Dermis microvascular lymphatic vessel endothelial cell (primary cell): ENCODE measurements at places on chromosomes 13 and 19.

DNA sequence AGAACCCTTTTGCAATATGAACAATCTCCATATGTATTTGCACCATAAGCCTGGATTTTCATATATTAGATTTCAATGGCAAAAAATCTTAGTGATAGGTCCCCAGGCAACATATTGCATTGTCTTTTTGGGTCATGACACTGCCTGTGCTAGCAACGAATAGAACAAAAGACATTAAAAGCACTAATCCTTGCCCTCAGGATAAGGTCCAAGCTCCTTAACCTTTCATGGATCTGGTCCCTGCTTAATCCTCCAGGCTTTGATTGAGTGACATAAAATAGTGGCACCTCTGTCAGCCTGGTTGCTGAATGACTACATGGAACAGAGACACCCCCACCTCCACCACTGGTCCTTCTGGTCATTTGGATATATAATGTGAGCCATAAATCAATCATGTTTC lies 134.4 kb downstream of the RBM26 start:
- DNase-seq = no peak

GRCh38 chr13:44174769-44175425 lies 198.7 kb upstream of the SERP2 start:
- DNase-seq = no peak

GRCh38 chr19:6070720-6071485 lies 39.4 kb downstream of the RFX2 start:
- DNase-seq = no peak

DNA sequence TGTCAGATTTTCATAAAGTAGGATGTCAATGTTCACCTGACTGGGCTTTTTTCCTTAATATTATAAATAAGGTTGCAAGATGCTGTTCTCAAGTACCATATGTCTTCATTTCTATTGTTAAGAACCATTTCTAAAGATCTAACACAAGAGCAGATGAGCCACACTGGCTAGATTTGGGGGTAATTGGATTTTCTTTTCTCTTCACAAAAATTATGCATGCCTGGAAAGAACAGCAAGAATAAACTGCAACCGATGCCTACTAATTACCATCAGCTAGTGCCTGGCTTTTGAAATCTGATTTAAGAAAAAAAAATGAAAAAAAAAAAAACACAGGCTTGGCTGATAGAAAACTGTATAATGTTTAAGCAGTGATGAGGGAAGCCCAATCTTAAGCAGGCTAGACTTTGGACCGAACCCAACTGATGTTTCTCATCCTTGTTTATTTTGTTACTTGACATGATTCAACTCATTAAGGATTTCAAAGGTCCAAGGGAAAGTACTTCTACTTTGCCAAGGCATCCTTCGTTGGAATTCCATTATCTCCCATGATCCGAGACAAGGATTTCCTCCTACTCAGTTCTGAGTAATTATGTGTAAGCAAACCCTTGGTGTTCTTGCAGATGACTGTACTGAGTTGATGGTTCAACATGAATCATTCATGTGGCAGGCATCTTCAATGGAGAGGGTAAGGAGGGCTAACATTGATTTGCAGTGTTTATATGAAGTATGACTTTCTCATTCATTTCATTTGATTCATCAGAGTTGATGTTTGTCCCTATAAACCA lies 300.5 kb downstream of the SPRY2 start:
- peak; percentile 83 for DNase-seq

GRCh38 chr19:27971071-27971470 lies 1241.9 kb downstream of the UQCRFS1 start:
- no peak for DNase-seq

DNA sequence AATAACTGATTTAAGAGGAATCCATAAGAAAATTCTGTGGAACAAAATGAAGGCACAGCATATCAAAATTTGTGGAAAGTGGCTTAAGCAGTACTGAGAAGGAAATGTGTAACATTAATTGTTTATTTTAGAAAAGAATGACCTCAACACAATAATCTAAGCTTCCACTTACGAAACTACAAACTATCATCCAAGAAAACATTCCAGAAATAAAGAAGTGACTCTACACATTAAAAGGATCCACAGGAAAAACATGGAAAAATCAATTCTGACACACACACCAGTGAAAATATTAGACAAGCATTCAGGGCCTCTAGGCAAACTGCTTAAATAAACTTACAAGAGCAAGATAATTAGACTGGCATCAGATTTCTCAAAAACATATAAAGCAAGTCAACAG lies 14.0 kb downstream of the EXOSC8 start:
- no peak for DNase-seq

DNA sequence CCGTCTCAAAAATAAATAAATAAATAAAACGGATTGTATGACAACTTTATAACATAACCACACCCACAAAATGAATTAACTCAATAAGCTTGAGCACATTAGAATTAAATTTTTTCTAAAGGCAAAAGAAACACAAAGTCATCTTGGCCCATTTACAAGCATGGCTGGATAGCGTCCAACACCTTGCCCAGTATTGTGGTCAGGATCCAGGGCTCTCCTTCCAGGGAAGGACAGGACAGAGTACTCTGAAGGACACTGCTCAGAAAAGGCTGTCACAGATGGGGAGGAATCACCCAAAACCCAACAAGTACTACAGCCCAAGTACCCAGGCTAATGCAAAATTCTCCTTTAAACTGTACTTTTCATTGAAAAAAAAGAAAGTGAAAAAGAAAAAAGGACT lies 27.1 kb downstream of the SUGP2 start:
- no peak for DNase-seq

- peak; percentile 58 for DNase-seq
Observed at GRCh38 chr19:8611877-8612806, 1.6 kb upstream of the ADAMTS10 start.

DNA sequence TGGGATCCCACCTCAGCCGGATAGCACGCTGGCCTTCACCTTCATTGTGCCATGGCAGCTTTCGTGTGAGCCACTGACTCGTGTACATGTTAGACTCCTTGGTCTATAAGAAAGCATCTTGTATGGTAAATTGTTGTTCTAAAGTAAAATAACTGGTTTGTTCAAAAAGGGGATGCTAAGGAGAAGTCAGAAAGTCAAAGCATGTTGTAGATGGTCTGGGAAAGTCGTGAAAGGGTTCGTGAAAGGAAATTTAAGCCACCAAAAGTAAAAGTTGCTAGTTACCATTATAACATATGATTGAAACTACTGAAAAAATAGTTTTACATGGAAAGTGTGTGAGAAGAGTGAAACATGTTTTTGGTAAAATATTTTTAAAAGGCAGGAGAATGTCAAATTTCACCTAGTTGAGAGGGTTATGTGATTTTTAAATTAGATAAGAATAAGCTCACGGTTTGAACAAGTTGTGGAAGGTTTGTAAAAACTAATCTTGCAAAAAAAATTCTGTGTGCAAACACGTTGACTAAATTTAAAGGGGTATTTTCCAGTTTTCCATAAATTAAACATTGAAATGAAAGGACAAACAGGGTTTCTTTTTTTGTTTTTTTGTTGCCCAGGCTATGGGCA lies 23.4 kb downstream of the DPRX start:
- no peak for DNase-seq

GRCh38 chr19:42420055-42420544 lies 7.1 kb downstream of the LIPE start:
- DNase-seq = peak; percentile 39

GRCh38 chr13:100362781-100363180 lies 225.8 kb downstream of the GGACT start:
- no peak for DNase-seq

GRCh38 chr19:533364-534058 lies 2.0 kb downstream of the CDC34 start:
- no peak for DNase-seq

- no peak for DNase-seq
Observed at GRCh38 chr13:72295153-72295552, 428.1 kb upstream of the DACH1 start.

GRCh38 chr13:26406791-26407190 lies 150.7 kb upstream of the WASF3 start:
- no peak for DNase-seq

DNA sequence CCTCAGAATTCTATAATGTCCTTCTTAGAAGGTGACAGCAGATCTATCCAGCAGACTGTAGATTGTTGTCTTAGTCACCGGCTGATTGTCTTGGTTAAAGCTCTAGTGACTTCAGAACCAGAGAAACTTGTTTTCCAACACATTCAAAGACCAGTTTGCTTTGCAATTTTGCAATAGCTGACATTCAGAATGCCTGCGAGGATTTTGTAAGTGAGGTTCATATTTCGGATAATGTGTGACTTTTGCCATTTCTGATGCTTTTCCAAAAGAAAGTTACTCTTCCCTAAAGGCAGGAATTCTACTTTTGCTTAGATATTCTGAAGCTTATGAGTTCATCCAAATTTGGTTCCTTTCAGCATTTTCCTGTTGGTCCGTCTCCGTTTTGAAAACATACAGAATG lies 13.2 kb downstream of the SPINT2 start:
- peak; percentile 17 for DNase-seq

DNA sequence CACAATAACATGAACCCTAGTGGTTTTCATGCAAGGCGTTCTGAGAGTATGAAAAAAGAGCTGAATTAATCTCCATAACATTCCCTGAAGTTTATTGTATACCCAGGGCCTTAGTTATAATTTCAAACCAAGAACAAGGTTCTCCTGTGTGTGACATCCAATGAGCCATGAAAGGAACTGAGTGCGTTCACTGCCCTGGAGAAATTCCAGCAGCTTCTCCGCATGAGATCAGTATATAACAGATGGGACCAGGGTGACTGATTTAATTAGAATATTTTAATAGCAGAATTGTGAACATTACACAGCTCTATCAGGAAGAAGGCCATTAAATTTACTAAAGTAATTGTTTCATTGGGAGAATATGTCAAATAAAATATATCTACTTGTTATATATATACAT lies 1190.5 kb upstream of the SLC10A2 start:
- no peak for DNase-seq

GRCh38 chr19:20423381-20424197 lies 142.0 kb downstream of the ZNF737 start:
- peak; percentile 30 for DNase-seq

GRCh38 chr19:6279620-6279930 lies 200 bp downstream of the MLLT1 start:
- DNase-seq = no peak

- peak; percentile 57 for DNase-seq
Observed at GRCh38 chr19:4576016-4576933, 16.8 kb upstream of the SEMA6B start.

DNA sequence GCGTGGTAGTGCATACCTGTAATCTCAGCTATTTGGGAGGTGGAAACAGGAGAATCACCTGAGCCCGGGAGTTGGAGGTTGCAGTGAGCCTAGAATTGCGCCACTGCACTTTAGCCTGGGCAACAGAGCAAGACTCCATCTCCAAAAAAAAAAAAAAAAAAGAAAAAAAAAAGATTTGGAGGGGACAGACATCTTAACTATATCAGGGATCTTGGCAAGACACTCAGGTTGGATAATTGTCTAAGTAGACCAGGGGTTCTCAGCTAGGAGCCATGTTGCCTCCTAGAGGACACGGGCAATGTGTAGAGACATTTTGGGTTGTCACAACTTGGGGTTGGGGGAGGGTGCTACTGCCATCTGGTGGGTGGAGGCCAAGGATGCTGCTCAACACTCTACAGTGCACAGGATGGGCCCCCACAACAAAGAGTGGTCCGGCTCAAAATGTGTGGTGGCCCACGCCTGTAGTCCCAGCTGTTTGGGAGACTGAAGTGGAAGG lies 1.9 kb upstream of the ZNF580 start:
- DNase-seq = peak; percentile 40
